HTR-8/SVneo (cell line): ENCODE measurements at places on chromosomes 6 and 20.
A peak's percentile ranks its signal among the peaks of the same experiment; 100 is the strongest.

GRCh38 chr20:57840066-57840465 is 130.3 kb upstream of the PMEPA1 start:
- no peak for DNase-seq

GRCh38 chr6:41466437-41466990 is 79.7 kb upstream of the FOXP4 start:
- DNase-seq, result no peak

GRCh38 chr6:25700761-25701160 is 48.7 kb downstream of the SCGN start:
- no peak for DNase-seq

DNA sequence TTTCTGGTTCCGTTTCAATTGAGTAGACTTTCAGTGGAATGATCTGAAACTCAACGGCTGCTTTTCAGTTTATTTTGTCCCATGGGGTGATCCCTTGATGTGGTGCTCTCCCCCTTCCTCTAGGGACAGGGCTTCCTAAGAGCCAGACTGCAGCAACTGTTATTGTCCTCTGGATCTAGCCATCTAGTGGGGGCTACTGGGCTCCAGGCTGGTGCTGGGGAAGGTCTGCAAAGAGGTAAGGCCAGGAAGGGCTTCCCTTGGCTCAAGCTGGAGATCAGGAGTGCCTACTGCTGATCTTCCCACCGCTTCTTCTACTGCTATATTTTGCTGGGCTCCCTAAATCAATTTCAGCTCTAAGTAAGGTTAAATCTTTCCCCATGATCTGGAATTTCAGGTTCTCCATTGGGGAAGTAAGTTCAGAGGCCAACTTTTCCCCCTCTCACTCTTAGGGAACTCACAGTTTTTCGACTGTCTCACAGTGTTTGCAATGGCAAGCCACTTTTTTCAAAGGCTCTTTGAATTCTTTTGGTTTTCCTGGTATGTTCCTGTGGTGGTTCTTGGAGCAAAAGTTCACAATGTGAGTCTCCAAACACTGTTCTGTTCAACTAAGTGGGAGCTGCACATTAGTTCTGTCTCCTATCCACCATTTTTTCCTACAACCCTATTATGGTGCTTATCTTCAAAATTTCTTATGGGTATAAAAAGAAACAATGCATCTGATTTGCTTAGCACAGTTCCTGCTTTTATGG is 286.2 kb upstream of the EXOC2 start:
- DNase-seq, result no peak

GRCh38 chr20:17343656-17344452 is 117.0 kb downstream of the PCSK2 start:
- DNase-seq, result no peak

DNA sequence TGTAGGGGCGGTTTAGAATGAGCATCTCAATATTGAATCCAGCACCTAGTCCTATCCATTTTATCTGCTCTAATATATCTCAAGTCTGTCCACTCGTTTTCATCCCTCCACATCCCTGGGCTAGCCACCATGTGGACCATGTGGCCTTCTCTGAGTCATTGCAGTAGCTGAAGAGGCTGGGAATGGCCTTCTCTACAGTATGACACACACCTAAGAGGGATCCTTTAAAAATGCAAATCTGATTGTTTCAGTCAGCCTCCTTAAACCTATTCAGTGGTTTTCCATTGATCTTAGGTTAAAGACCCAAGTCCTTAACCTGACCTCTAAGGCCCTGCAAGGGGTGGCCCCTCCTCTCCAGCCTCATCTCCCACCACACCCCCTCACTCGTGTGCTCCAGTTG is 9.4 kb downstream of the RING1 start:
- no peak for DNase-seq

DNA sequence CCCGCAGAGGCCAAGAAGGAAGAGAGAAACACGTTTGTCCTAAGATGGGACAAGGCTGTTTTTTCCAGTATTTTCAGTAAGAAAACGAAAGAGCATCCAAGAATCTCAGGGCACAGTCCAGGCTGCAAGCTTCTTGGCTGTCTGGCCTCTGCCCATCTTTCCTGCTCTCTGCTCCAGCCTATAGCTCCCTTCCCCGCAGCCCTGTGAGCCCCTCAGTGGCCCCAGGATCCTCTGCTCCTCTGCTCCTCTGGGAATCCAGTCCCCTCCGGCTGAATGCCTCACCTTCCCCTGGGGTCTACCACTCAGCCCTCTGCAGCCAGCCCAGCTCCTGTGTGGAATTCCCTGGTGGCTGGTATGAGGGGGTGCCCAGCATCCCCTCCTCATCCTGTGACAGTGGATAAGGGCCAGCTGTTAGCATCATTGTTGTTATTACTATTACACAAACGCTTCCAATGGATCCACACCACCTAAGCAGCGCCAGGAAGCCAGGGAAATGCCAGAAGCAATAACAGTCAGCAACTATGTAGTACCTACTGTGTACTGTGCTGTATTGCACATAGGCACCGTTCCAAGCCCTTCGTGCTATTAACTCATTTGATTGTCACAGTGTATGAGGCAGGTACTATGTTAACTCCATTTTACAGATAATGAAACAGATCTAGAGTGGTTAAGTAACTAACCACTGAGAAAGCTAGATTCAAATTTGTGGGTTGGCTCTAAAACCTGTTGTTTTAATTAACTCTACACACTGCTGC is 60.3 kb upstream of the PTPN1 start:
- DNase-seq, result no peak

DNA sequence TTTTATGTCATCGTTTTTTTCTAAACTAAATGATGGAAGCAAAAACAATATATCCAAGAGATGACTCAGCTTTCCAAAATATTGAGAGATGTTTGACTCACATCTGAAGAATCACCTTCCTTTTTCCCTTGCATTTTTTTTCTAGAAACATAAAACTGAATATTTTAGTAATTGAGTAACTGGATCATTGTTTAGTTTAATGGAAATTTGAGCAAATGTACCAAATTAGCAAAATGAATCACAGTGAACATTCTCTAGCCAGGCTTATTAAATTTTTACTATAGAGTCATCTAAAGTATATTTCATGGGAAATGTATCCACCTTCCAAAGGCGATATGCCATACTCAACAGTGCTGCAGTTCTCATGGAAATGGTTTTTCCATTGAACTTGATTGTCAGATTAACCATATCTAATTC is 145.5 kb downstream of the TENT5A start:
- DNase-seq, result no peak

DNA sequence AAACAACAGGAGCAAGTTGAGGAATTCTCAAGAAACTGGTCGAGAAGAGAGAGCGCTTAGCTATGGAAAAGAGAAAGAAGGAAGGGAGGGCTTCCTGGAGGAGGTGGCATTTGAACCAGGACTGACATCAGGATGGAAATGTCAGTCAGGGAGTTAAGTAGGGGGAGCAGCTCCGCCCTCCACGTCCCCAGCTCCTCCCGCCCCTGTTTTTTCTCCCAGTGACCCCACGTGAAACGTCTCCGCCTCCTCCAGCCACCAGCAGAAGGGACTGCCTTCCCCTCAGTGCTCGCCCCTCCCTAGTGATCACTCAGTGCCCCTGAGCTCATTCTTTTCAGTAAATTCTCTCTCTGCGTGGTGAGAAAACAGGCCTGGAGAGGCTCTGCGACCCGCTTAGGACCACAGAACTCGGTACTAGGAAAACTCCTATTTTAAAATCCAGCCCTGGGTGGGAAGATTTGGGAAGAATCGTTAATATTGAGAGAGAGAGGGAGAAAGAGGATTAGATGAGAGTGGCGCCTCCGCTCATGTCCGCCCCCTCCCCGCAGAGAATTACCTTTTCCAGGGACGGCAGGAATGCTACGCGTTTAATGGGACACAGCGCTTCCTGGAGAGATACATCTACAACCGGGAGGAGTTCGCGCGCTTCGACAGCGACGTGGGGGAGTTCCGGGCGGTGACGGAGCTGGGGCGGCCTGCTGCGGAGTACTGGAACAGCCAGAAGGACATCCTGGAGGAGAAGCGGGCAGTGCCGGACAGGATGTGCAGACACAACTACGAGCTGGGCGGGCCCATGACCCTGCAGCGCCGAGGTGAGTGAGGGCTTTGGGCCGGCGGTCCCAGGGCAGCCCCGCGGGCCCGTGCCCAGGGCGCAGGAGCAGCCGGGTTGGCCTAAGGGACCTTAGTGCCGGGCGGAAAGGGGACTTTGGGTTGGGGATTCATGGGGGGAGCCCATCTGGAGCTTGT is 4.6 kb downstream of the HLA-DPB1 start:
- peak; percentile 52 for DNase-seq

DNA sequence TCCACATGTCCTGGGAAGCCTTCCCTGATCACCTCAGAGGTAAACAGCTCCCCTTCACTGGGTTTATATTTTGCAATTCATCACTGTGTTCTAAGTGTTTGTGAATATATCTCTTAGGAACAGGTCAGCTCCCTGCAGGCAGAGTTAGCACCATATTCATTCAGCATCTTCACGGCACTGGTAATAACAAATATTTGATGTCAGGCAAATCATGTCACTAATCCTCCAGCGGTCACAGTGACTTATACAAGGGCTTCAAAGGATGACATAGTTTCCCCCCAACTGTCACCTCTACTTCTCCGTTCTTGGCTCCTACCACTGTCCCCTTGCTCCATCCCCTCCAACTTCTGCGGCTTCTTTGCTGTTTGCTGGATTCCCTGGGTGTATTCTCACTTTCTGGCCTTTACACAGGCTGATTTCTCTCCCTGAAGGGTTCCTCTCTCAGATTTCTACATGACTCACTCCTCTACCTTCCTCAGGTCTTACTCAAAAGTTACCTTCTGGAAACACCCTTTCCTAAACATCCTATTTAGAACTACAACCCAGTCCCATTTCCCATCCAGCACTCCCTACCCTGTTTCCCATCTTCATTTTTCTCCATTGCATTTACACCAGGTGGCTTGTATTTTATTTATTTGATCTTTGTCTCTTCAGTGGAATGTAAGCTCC is 66.6 kb downstream of the NHLRC1 start:
- no peak for DNase-seq

DNA sequence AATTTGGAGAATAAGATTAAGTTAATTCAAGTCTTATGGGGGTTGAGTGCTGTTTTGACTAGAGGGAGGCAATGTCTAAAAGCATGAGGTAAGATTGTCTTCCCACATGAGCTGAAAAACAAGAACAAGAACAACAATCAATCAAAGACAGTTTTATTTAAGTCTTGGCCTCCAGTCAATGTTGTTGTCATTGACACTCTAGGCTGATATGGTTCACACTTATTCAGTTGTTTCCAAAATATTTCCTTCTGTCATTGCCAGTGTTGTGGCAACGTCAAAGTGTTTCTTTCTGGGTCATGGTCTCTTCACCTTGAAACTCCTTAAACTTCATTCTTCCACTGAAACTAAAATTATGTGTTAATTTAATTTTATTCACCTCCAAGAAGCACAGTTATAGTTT is 72.4 kb downstream of the GRIK2 start:
- DNase-seq, result no peak

- no peak for DNase-seq
Measured at GRCh38 chr20:21702553-21703470, 2.7 kb upstream of the PAX1 start.

GRCh38 chr6:108953681-108954080 is 105.5 kb downstream of the ARMC2 start:
- DNase-seq, result no peak

DNA sequence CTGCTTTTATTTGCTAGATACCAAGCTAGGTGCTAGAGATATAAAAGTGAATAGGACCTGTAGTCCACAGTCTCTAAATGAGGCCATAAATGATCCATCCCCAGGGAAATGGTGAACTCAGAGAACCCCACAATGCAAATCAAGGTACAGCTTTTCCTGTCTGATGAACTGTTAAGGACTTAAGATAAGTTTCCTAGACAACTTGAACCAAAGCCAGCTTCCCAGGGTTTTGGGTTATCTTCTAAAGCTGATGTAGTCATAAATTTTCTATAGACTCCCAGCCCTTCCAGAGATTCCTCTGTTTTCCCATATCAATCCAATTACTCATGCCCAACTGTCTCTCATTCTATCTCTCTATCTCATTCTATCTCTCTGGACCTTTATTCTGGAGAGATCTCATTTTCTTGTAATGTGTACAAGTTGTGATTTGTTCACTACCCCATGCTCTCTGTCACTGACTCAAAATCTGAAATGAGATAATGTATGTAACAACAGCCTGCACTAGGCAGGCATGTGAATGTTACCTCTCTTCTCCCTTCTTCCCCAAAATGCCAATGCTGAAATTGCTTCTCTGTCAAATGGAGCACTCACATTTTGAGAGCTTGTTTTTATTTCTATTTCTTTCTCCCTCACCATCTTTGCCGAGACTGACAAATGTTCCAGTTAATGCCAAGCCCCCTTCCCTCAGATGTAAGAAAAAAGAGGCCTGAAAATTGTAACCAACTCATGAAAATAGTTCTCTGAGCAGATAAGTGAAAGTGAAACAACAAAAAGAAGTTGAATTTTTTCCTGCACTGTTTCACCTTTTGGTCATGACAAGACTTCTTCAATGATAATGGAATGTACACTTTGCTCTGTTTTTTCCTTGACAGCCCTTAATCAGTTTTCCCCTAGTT is 279.9 kb downstream of the SLC35F1 start:
- DNase-seq, result no peak

- no peak for DNase-seq
Measured at GRCh38 chr6:93433592-93433991, 14.2 kb upstream of the EPHA7 start.

- no peak for DNase-seq
Measured at GRCh38 chr20:17097603-17098002, 129.2 kb upstream of the PCSK2 start.

DNA sequence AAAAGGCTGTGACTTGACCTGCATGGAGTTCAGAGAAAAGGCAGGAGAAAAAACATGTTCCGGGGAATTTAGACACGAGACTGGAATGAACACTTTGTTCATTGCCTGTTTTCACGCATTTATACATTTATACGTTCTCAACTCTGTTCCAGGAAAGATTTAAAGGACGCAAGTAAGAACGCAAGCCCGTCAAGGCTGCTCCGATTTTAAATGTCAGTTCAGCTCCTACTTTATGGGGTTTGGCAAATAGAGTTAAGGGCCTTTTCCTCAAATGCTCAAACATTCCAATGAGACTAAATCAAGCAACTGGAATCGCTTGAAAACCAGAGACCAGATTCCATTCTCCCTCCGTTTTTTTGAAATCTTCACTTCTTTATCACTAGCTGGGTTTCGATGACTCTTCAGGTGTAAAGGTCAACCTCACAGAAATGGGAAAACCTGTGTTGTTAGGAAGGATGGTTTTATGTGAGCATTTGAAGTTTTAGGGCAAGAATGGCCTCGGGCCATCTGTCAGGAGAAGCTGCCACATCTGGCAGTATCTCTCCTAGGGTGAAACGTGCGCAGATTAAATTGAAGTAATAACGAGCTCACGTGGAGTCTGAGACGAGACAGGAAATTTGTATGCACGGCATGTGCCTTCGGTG is 24.9 kb downstream of the TTLL2 start:
- DNase-seq, result no peak

GRCh38 chr6:133542056-133542821 is 301.1 kb downstream of the EYA4 start:
- no peak for DNase-seq

DNA sequence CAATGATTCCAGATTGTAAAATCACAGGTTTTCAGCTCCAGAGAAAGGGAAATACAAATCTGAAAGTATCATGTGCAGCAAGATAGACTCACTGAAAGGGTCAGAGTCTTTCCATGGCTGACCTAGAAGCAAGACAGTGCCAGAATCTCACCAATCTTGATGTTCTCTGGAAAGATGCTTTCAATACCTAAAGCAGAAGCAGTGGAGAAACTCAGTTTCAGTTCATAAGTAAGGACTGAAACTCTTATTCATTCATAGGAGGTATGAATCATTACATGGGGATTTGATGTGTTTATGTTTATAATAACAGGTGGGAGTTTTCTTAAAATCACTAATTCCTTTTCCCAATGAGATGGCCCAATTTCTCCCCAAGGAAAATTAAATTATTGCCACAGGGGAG is 42.5 kb downstream of the SLC2A12 start:
- no peak for DNase-seq

- DNase-seq, result peak; percentile 74
Measured at GRCh38 chr6:131135244-131136020, at the start of gene AKAP7. Gene AKAP7 (plus strand): TSS chr6:131135467. CDS start chr6:131135764, 297 bp downstream.
